MV-4-11 (cell line): ENCODE measurements at places on chromosomes 7 and 10.
A peak's percentile ranks its signal among the peaks of the same experiment; 100 is the strongest.

GRCh38 chr10:118358327-118358726 lies 16.2 kb upstream of the FAM204A start:
- no peak for DNase-seq

- peak; percentile 74 for DNase-seq
Measured at GRCh38 chr7:142954680-142955268, 7.4 kb downstream of the KEL start.

GRCh38 chr10:103720964-103721335 lies 134.4 kb downstream of the SH3PXD2A start:
- DNase-seq: no peak

DNA sequence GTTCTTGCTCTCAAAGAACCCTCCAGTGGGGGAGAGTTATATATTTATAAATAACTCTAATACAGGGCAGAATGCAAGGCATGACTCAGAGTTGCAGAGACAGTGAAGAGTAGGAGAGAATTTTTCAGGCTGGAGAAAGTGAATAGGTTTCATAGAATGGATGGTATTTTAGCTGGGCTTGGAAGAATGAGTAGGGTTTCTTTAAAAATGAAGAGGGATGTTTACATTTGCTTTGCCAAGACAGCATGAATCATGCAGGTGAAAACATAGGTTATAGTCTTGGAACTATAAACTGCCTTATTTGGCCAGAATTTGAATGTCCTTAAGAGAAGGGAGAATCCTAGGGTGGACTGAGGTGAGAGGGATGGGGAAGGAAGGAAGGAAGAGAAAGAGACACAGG lies 124.8 kb downstream of the CPED1 start:
- DNase-seq: no peak

DNA sequence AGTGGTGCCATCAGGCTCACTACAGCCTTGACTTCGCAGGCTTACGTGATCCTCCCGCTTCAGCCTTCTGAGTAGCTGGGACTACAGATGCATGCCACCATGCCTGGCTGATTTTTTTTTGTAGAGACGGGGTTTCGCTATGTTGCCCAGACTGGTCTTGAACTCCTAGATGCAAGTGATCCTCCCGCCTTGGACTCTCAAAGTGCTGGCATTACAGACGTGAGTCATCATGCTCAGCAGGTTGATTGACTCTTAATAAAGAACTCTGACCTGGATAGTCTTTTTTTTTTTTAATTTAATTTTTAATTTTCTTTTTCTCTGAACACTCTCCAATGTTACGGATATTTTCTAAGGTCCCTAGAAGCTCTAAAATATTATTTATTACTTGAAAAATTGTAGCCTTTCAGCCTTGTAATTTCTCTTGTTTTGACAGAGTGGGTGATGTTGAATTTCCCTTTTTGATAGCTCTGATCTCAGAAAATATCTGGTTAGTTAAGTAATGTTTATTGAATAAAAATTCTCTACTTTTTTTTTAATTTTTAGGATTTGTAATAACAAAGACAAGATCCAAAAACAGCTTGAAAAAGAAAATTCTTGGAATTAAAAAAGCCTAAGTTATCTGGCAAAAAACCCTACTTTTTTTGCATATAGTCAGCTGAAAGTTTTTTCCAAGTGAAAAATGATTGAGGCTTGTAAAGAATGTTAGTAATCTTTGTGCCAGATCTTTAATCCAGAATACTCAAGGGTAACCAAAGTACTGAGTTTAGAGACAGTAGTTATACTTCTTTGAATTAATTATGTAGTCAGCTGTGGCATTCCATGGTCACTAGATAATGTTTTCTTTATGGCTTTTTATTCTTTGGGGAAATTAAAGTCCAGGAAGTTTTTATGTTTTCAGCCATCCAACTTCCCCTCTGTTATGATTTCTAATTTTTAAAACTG lies 26.7 kb downstream of the TBC1D12 start:
- DNase-seq: no peak

DNA sequence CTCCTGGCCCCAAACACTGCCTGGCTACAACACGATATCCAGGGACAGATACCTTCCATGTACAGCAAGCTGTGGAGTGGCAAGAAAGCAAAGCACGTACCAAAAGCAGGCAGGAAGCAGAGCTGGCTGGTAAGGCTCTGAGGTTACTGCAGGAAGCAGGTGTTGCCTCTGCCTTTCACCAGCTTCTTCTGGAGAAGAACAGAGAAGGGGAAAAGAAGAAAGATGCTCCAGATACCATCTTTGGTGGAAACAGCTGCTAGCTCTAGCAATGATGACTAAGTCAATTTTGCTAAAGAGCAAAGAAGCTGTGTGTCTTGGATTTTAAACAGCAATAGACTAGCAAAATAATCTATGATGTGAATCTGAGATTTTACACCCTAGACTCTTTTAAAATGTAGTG lies 34.9 kb upstream of the PRSS1 start:
- peak; percentile 41 for DNase-seq

DNA sequence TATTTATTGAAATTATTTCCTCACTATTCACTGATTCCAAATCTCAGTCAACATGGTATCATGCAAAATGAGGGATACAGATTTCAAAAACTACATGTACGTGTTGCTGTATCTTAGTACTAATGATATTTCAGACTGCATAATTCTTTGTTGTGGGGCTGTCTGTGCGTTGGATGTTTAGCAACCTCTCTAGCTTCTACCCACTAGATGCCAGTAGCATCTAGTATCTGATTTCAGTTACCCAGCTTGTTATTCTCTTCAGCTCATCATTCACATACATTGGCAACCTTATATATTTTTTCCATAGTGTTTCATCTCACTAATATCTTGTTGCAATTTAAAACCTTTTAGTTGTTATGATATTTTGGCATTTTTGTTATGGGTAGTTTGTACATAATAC lies 22.5 kb upstream of the WASL start:
- DNase-seq: no peak

DNA sequence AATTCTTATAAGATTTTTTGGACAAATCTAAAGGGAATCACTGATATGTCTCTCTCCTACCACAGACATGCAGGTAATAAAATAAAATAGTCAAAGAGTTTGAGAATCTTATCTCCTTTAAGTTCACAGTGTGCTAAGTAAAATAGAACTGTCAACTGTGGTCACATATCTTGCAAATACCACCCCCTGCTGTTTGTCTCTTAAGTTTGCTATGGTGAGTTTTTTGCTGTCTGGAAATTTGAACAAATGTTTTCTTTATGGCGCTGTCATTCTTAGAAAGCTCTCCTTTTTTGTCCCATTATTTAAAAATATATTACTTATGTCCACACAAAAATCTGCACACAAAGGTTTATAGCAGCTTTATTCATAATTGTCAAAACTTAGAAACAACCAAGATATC lies 19.6 kb downstream of the GIMAP5 start:
- DNase-seq: peak; percentile 34

DNA sequence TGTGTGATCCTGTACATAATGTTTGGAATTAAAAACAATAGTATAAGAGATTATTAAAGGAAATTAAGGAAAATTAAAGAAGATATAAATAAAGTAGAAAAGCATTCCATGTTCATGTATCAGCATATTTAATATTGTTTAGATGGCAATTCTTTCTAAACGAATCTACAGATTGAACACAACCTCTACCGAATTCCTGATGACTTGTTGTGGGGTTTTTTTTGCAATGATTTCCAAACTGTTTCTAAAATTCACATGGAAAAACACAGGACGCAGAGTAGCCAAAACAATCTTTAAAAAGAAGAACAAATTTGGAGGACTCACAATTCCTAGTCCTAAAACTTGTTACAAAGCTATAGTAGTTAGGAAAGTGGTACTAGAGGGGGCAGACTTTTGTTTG lies 573.4 kb upstream of the IGFBP3 start:
- no peak for DNase-seq

DNA sequence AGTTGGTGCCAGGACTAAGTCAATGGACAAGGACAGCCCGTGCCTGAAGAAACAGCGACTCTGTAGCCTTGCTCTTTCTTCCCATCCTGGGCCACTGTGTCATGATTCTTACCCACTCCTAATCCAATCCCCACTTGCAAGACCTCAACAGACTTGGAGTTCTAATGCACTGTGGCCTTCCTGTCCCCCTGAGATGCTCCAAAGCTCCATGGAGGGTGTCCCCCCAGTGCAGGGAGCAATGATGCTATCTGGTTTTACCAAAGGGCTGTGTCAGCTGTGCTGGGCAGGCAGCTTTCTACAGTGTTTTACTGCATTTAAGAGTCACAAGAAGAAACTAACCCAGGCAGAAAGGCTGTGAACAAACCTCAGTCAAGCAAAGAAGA lies 108.1 kb downstream of the PRKAG2 start:
- no peak for DNase-seq

GRCh38 chr7:157309988-157310668 lies 26.7 kb upstream of the DNAJB6 start:
- no peak for DNase-seq

GRCh38 chr7:2488681-2489080 lies 12.5 kb upstream of the GRIFIN start:
- DNase-seq: no peak

GRCh38 chr7:150877536-150877935 lies 25.2 kb downstream of the AOC1 start:
- no peak for DNase-seq

- no peak for DNase-seq
Measured at GRCh38 chr10:8060704-8061121, 6.2 kb downstream of the GATA3 start.

DNA sequence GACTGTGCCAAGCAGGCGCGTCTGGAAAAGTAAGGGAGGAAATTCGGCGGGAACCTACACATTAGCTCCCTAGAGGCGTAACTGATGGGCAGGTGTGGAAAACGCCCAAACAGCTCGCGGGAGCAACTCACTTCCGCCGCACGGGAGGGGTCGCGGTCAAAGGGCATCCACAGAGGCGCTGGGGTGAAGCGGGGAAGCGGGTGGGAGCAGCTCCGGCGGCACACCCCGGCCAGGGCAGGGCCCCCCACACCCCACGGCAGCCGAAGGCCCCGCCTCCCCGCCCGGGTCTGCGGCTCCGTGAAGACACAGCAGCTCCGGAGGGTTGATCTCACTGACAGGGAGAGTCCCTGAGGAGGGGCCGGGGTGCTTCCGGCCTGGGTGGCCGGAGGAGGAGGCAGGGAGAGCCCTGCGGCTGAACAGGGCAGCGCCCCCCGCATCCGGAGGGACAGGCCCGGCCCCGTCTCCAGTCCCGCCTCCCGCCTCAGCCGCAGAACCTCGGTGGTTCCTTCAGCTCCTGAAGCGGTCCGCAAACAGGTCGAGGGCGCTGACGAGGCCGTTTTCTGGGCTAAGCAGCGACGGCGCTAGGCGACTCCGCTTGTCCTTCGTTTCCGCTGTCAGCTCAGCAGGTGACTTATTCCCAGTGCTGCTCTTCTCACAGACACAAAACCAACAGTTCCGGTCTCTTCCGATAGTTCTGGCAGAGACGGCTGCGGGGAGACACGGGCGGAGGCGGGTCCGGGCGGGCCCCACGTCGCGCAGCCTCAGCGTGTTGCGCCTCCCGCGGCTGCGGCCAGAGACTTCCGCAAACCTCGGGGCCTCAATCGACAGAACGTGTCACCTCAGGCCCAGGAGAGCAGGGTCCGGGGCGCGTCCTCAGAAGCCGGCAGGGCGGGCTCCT lies 276.1 kb downstream of the DNAJB6 start:
- no peak for DNase-seq

DNA sequence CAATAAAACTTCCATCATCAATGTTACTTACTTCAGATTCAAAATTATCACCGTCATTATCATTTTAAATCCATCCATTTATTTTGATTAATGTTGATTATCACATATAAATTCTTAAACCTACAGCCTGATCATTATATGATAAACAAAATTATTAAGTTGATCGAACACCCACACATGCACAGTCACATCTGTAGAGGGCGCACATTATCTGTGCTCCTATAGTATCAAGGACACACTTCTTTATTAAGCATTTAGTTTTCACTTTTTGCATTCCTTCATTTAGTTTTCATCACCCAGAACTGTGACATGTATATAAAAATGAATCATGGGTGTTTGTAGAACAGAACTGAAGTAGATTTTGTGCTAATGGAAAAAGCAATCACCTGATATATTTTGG lies 26.2 kb upstream of the ZNF716 start:
- DNase-seq: no peak

DNA sequence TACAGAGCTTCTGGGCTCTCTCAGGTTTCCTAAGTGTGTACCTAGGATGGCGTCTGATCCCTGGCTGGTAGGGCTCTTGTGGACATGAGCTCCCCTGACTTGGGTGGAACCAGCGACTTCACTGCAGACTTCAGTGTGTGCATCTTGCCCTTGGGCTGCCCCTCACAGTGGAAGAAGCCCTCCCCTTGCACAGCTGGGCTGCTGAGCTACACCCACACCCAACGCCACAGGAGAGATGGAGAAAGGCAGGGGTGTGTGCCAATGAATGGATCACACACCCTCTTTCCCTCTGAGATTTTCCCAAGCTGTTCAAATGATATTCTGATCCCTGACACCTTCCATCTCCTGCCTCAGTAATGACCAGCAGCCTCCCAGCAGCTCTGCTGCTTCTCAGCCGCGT lies 296.7 kb downstream of the GFRA1 start:
- DNase-seq: no peak
